Stromal cell of bone marrow (primary cell): ENCODE measurements at places on chromosomes 13 and 19.

DNA sequence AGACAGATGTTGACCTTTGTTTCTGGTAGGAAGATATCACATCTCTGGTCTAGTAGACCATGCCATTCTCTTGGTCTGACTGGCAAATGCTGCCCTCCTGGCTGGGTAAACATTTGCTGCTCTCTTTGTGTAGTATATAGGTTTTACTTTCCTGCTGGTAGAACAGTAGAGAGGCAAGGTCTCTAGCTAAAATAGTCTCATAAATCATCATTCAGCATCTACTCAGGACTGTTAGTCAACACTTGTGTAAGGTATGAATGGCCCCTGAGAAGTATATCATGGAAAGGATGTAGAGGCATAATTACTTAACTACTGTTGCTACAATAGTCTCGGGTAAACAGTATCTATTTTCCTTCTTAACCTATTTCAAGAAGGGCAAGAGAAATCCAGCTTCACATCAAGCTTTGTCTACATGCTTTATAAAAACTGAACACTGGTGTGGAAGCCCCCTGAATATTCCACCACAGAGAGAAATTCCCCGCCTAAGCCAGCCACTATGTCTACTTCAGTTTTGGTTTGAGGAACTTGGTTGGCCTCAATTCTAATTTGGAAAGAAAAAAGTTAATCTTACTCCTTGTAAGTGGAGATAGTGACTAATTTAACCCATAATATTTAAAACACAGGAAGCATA is 18.4 kb upstream of the MYCBP2 start:
- no peak for DNase-seq

DNA sequence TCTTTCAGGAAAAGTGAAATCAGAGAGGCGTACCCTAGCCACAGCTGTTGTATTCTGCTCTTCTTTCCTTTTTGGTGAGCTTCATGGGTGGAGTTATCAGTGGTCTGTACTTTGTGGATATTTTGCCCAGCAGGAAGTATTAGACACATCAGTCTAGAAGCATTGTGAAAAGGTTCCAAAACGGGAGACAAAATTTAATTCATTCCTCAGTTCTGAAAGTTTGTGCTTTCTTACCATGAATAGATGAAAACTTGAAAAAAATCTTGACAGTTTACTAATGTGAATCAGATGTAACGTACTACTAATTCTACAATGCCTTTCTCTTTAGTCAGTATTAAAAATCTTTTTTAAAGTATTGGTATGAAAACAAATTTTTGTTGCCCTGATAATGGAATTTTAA is 116.8 kb downstream of the DNAJC3 start:
- no peak for DNase-seq

DNA sequence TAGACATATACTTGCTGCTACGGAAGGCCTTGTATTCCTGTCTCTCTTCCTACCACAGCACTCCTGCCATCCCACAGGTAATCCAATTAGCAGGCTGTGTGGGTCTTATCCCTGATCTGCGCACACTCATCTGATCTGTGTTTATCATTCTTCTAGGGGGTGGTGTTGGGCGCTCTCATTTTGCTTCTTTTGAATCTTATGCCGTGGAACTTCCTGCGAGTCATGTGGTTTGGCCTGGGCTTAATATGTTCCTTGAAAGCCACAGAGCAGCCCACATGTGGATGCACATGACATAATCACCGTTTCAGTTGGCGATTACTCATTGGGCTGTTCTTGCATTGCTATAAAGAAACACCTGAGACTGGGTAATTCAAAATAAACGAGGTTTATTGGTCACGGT is 7.5 kb downstream of the RASA3 start:
- no peak for DNase-seq

DNA sequence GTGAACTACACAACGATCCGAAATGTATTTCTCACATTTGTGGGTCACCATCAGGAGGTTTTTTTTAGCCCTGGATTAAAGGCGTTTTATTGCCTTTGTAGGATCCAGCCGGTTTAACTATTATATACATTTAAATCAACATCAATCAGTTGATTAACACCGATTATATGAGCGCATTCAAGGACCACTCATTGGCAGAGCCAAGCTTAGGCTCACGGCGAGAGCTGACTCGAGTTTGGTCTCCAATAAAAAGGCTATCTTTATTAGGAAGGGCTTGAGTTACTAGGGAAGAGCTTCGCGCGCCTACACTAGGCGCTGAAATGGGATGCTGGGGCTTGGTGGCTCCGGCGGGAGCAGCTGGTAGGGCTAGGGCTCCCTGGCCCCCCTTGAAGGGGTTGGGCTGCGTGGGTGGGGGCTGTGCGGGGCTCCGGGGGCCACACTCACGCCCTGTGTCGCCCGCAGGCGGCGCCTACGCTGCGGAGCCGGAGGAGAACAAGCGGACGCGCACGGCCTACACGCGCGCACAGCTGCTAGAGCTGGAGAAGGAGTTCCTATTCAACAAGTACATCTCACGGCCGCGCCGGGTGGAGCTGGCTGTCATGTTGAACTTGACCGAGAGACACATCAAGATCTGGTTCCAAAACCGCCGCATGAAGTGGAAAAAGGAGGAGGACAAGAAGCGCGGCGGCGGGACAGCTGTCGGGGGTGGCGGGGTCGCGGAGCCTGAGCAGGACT is 4.2 kb downstream of the PDX1 start:
- no peak for DNase-seq

- no peak for DNase-seq
Observed at GRCh38 chr13:99855526-99856420, 115.8 kb downstream of the ZIC5 start.

DNA sequence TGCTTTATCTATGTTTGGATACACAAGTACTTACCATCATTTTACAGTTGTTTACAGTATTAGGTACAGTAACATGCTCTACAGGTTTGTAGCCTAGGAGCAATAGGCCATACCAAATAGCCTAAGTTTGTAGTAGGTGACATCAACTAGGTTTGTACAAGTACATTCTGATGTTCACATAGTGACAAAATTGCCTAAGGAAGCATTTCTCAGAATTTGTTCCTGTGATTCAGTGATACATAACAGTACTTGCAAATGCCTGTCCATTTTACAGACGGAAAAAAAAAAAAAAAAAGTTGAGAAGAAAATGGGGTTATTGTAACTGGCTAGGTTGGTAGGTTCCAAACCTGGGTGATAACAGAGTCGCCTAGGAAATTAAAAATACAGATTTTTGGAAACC is 13.6 kb downstream of the UFM1 start:
- DNase-seq, result no peak

DNA sequence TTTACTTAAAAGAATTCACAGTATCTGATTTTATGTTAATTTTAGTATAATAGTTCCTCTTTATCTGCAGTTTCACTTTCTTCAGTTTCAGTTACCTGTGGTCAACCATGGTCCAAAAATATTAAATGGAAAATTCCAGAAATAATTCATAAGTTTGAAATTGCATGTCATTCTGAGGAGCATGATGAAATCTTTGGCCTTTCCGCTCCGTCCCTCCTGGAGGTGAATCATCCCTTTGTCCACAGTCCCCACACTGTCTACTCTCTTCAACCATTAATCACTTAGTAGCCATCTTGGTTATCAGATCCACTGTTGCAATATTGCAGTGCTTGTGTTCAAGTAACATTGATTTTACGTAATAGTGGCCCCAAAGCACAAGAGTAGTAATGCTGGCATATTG is 26.9 kb downstream of the SLITRK6 start:
- DNase-seq, result peak; percentile 2

DNA sequence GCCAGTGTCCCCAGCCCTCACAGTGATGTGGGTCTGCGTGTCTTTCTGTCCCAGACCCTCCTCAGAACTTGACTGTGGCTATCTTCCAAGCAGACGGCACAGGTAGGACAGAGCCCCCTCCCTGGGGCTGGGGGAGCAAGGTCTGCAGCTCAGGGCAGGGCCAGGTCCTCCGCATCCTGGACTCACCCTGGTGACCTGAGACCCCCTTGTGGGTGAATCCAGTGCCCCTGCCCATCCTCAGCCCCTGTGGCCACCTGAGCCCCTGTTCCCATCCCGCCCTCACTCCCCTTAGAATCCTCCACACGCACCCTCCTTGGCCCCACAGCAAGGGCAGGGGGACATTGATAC is 39.0 kb upstream of the CD33 start:
- no peak for DNase-seq

GRCh38 chr13:37666036-37666435 is 67.5 kb upstream of the POSTN start:
- no peak for DNase-seq

GRCh38 chr13:46154136-46154801 is 27.7 kb downstream of the LCP1 start:
- DNase-seq, result no peak

- no peak for DNase-seq
Observed at GRCh38 chr13:44540761-44541434, 35.2 kb downstream of the TSC22D1 start.

DNA sequence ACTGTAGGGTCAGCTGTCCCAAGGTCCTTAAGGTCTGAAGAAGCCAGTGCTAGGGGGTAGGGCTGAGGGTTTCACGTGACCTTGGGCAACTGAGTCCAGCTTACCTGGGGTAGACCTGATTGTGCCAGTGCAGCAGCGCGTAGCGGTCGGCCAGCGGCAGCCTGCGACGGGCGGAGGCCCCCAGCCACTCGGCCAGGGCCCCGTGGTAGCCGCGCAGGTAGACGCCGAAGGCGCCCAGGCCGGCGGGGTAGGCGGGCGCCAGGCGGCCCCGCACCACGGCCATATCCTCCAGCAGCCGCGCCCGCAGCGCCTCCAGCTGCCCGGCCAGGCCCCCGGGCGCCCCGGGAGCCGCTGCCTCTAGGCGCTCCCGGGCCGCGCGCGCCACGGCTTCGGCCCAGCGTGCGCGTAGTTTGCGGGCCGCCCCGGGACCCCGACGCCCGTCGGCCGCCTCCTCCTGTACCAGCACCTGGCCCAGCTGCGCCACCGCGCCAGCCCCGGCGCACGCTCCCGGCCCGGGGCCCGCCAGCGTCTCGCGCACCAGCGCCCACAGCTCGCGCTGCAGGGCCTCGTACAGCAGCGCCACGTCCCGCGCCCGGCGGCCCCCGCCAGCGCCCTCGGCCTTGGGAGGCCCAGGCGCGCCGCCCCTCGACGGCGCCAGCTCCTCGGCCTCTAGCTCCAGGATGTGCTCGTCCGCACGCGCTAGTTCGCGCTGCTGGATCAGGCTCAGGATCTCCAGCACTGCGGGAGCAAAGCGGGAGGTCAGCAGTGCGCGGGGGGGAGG is 10.9 kb downstream of the EXOC3L2 start:
- no peak for DNase-seq

DNA sequence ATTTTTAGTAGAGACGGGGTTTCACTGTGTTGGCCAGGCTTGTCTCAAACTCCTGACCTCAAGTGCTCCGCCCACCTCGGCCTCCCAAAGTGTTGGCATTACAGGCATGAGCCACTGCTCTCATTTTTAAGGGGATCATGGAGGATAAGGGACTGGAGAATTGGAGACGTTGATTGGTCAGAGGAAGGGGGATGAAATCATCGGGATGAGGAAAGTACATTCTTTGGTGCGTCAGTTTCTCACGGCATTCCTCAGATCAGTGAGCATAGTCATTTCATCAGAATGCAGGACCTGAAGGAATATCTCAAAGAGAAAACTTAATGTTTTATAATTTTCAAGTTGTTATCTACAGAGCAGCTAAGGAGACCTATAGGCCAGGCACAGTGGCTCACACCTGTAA is 14.0 kb downstream of the ZNF114 start:
- no peak for DNase-seq

DNA sequence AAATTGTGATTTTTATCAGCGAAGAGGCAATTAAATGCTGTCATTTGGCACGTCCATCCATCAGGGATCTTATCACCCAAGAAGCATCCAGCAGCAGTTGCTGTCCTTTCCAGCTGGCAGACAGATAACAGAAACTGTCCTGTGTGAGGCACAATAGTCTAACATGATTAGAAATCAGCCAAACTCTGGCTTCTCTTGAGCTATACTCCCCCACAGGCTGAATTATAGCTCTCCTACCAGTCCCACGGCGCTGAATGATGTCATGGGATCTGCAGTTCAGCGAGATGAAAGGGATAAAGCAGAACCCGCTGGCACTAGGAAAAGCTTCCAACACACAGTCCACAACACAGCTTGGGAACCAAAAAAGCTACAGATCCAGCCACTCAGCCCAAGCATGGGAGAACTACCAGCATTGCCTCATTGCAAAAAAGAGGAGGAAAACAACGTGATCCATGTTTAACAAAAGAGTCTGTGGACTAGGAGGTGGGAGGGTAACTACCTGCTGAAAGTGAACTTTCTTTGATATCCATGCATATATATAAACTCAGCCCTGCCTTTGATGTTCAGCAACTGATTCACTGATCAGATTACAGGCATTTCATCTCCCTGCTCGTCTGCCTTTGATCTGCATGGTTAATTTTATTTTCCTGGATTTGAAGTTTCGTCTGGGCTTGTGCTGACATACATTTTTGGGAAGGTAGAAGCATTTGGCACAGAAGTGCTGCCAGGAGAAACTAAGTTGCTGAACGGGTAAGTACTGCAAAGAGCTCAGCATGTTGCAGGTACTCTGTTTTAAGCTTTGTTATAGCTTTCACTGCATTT is at the start of gene TNFRSF19:
TNFRSF19 (plus strand) TSS at position 314 of the 822 bp plus-strand sequence. CDS start 19,772 bp downstream, outside the sequence.
- peak; percentile 70 for DNase-seq

DNA sequence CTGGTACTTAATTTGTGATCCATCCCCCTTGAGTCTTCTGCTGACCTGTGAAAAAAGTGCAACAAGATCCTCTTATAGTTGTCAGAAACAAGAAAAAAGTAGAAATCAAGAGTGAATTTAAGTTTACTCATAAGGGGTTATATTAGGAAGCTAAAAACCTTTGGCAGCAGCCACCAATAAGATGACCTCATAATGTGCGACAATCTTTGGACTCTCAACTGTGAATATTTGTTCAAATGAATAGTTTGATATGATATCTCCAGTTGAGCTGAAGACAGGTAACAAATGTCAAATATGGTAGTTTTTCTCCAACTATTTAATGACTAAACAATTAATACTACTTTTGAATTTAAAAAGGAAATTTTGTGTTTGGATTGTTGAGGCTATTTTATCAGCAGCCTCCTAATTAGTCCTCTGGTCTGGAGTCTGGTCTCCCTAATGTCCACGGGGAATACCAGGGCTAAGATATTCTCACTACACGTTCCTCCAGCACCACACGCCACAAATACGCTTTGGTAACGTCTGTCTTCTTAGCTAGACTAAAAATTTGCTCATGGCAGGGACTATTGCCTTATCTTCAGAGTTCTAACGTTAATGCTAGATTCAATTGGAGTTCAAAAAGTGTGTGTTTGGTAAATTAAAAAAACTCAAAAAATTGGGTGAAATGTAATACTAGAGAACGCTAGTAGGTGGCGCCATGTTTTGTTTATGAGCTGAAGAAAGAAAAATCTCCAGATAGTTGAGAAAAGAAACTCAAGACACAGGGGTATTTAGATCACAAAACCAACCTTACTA is 51.0 kb upstream of the PDX1 start:
- DNase-seq, result no peak

GRCh38 chr13:24900507-24900906 is 136.5 kb downstream of the RNF17 start:
- no peak for DNase-seq

- no peak for DNase-seq
Observed at GRCh38 chr19:48591021-48591420, 15.5 kb upstream of the SPACA4 start.

DNA sequence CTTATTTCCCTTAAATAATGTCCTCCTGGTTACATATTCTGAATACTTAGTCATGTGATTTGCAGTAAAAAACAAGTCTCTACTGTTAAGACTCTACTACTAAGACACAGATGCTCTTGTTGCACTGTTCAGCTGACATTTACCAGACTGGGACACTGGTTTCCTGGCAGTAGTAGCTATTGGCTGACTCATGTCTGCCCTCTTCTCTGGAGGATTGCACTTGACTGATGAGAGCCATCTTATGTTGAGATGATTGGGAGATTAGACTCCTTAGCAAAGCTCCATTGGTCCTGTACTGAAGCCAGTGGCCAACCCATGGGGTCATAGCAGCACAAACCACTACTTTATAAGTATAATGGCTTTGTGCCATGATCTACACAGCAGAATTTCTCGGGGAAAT is 1672.6 kb upstream of the PCDH20 start:
- DNase-seq, result peak; percentile 21
